ENCODE measurements at places on chromosomes 13 and 19.
A peak's percentile ranks its signal among the peaks of the same experiment; 100 is the strongest.

DNA sequence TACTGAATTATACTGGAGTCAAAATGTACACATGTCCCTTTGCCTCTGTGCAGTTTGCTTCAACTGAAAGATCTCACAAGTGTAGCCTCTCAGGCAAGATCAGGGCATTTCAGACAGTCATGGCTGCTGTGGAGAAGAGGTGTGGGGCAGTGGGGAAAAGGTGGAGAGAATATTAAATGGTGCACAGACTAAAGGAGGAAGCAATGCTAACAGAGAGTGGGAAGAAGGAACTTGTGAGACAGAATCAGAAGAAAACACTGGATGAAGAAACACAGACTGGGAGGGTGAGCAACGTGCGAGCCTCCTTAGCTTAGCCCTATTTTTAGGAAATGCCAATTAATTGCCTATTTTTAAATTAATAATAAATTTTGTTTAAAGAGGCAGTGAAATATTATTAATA is 49.6 kb upstream of the RAP2A start:
- DNase-seq: no peak

- DNase-seq: no peak
Measured at GRCh38 chr19:19106056-19106551, 32.2 kb downstream of the TMEM161A start.

- DNase-seq: peak; percentile 98
Measured at GRCh38 chr19:9323919-9324583, at the start of gene ZNF559. ZNF559 (plus strand) TSS chr19:9324179; CDS start chr19:9338550, 14,371 bp downstream.

DNA sequence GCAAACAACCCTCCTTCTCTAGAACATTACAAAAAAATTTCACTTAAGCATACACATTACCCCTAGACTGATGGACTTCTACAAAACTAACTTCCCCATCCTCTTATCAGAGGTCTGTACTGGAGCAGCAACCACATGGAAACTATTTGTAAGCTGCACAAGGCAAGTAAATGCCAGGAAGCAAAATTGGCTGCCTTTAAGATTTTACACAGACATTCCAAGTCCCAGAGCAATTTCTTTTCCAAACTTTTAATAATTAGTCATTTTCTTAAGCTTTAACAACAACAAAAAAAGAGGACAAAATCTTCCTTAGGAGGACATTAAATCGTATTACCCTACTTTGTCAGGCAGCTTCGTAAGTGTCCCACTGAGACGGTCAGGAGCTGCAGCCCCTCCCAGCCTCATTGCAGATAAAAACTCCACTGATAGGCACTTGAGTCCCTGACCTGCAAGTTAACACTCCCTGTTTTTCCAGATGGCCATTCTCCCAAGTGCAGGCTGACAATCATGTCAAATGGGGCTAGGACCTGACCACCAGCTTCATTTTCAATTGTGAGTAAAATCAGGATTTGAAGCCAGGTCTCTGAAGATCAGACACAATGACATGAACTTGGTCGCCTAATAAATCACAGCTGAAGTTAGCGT is 680.1 kb downstream of the DIAPH3 start:
- no peak for DNase-seq

- DNase-seq: peak; percentile 60
Measured at GRCh38 chr13:36850790-36851438, 31.9 kb downstream of the RFXAP start.

DNA sequence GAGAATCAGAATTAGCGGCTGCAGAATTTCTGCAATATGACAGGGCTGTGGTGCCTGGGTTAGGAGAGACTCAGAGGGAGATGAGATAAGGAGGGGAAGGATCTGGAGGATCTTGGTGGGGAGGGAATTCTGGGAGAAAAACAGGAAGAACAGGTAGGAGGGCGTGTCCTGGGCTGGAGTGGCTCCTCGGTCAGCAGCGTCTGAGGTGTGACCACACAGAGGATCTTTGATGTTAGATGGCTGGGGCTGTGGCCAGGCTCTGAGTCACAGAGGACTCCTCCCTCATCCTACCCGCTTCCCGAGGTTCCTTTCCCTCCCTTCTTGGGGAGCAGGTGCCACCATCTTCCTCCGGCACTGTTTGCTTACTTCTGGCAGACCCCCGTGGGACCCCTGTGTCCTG is 6.4 kb upstream of the KLK6 start:
- no peak for DNase-seq

DNA sequence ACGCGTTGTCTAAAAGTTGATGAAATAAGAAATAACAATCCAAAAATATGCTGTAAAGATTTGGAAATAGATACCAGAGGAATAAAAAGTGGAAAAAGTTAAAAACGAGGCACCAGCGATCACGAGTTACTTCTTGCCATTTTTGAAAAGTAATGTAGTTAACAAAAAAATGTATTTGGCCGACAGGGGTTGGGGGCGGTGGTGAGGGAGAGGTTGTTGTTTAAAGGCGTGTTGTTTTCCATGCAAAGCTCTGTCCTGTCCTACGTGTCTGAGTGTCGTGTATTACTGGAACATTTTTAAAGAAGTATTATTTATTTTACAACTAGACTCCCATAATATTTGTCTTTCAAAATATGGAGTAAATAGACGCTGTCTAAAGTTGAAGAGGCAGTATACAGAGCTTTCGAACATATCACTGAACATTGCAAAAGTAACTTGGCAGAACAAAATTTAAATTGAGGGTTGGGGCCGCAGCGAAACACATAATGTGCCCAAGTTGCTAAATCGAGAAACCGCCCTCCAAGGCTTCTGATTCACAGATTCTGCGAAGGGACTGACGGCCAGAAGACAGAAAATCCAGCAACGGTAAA is 823 bp downstream of the FBXO17 start:
- DNase-seq: no peak

DNA sequence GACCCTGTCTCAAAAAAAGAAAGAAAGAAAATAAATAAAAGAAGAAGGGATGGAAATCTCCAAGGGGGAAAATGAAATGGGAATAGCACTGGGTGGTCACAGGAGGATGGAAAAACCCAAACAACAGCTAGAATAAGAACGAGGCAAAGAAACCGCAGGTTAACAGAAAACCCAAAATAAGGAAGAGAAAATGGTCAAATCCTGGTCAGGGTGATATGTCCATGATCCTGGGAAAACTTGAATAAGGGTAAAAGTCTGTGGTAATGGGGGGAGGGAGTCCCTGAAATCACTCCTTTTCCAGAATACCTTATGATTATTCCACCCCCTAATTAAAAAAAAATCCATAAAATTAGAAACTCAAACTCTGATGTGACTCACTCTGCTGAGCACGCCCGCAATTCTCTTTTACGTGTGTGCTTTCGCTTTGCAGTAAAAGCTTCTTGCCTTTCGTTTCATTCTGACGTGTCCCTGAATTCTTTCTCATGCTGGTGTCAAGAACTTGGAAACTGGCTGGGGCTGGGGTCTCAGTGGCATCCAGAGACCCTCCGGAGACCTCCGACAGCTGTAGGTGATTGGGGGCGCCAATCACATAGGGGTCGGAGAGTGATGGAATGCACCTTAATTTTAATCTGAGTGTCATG is 4.3 kb upstream of the NAXD start:
- DNase-seq: peak; percentile 69

- no peak for DNase-seq
Measured at GRCh38 chr13:41813426-41813825, 147.5 kb downstream of the VWA8 start.

DNA sequence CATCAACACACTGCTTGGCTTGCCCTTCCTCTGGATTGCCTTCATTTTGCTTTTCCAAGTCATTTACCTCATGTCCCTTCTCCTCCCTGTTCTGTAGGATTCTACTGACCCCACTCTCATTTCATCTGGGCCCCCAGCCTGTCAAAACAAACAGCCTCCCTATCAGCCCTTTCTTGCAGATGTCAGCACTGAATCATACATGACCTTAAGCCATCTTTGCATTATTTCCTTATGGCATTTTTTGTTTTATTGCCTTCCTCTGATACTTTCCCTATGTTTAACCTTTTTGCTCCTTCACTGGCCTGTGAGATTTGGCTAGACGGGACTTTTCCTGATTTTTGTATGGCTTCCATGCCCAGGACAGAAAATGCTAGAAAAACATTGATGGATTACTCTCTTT is 8.7 kb downstream of the LRCH1 start:
- no peak for DNase-seq

DNA sequence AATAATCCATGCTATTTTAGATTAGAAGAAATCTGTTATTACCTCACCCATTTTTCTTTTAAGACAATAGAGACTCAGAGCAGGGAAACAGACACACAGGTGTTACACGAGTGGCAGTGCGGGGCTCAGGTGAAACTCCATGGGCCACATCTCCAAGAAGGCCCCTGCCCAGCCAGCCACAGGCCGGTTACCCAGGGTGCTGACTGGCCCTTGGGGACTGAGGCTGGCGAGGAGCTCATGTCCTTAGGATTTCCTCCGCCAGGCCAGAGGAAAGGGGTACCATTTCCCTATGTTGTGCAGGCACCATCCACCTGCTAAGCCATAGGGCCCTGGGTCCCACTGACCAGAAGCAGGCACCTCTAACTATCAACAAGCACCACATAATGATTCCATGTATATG is 10.6 kb downstream of the C19orf47 start:
- DNase-seq: no peak

GRCh38 chr13:45683701-45684100 is 18.4 kb upstream of the CBY2 start:
- DNase-seq: no peak

Data from activated CD4-positive, alpha-beta T cell treated with anti-CD3 and anti-CD28 coated beads, Interleukin-2, amount 10 ng/mL, durations not matched to agents 24 days and 14 days (primary cell).